ENCODE measurements at places on chromosomes 5 and 9. TPM values are rescaled to one million over a fixed set of nuclear protein-coding genes. Genes with fewer than 3 reads are reported as not detected.

- DNase-seq = no peak
Measured at GRCh38 chr9:86039991-86040860, 59.1 kb downstream of the GOLM1 start.

DNA sequence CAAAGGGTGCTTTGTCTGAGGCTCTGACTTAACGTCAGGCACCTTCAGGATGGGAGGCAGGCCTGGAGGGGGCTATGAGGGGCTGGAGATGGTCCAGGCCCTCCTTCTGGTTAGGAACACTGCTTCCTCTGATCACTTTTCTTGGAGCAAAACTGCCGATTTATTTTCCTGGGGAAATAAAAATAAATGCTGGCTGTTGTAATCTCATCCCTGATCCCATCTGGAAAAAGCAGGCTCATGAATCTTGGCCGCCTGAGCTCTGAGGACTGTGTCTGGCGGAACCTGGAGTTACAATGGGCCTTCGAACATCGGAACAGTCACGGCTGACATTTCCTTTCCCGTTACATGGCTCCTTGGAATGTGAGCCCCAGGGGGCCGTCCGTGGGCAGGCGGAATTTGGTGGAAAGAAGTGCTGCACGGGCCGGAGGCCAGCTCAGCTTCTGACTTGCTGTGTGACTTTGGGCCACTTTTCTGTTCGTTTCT lies 157.8 kb downstream of the RGS3 start:
- DNase-seq = peak; percentile 86

DNA sequence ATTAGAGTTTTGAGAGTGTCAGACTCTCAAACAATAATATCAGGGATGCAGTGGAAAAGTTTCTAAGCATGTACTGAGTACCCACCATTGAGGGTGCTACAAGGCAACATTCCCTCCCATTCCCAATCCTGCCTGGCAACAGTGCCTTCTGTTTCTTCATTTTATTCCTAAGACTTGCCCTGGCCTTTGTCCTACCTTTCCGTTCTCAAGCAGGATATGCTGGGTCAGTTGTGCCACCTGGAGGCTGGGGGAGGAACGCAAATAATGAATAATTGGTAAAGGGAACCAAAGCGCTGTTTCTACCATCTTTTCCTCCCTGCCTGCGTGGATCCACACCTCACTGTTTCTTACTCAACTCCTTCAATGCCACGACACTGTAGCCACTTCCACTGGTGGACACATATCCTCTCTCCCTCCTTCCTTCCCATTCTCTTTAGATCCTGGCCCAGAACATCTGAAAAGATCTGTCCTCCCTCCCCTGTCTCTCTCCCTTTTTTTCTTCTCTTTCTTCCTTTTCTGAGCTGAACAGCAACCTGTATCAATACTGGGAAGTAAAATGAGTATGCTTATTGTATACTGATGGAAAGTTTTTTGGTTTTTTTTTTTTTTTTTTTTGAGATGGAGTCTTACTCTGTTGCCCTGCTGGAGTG lies 149.5 kb downstream of the C9orf152 start:
- no peak for DNase-seq

GRCh38 chr5:117681431-117682254 lies 1107.0 kb upstream of the SEMA6A start:
- no peak for DNase-seq

- no peak for DNase-seq
Measured at GRCh38 chr9:3830291-3830690, 304.5 kb upstream of the RFX3 start.

GRCh38 chr5:57171816-57172465 lies 1.9 kb upstream of the GPBP1 start:
- no peak for DNase-seq

- DNase-seq = no peak
Measured at GRCh38 chr9:16680975-16681651, 189.4 kb downstream of the BNC2 start.

DNA sequence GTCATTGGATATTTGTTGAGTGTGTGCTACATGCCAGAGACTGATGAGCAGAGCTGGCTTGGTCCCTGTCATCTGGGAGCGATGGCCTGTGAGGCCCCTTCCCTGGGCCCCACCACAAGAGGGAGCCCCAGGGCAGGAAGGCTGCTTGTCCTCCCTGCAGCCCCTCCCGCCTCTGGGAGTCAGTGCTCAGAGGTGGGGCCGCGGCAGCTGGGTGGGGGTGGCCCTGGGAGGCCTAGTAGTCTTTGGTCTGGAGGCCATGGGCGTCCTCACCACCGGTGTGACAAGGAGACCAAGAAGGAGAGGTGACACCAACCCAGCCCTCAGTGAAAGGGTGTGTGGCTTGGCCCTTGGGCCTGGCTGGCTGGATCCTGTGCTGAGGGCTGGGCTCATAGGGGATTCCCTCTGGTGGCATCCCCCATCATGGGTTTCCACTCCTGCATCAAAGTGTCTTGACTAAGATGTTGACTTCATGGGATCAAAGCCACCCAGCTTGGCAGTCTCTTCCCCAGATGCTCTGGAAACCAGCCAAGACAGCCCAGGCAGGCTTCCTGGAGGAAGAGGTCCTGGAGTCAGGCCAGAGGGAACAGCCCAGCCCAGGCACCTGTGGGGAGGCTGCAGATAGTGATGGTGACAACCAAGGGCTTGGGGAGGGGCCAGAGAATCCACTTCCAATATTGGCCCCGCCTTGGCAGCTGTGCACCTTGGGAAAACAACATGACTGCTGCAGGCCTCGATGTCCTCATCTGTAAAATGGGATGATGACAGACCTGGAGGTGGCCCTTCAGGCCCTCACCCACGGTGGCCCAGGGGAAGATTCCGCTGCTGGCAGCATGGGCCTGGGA lies 166.7 kb downstream of the GAPVD1 start:
- no peak for DNase-seq

DNA sequence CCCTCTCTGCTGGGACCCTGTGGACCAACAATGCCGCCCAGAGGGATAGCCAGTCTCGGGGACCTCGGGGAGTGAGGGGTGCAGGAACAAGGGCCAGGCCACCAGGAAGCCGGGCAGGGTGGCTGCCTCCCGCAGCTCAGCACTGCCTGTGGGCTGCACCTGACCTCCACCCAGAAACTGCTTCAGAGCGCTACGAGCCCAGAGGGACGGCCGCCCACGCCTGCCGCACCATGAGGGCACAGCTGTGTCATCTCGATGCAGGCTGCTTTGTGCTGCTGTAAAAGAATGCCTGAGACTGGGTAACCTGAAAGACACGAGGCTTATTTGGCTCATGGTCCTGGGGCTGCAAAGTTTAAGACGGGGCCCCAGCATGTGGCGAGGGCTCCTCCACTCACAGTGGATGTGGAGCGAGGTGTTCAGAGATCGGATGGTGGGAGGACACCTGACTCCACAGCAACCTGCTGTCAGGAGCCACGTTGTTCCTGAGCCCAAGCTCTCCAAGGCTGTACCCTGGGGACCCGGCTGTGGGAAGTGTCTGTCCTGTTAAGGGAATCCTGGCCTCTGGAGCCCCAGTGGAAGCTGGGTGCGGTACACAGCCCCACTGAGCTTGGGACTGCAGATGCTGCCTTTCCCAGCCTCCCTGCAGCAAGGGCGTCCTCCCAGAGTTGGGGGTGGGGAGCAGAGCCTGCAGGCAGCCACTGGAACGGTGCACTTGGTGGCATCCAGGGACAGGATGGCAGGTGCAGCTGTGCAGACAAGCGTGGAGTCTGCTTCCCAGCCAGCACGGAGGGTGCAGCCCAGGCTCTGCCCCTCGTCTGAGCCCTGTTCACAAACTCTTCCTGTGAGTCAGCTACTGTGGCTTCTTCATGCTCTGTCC lies 11.8 kb upstream of the ZDHHC11 start:
- no peak for DNase-seq

GRCh38 chr5:177225798-177226197 lies 77.7 kb downstream of the RAB24 start:
- no peak for DNase-seq

- DNase-seq = no peak
Measured at GRCh38 chr5:155461304-155461703, 447.7 kb downstream of the KIF4B start.

- no peak for DNase-seq
Measured at GRCh38 chr5:56152437-56152836, 80.7 kb downstream of the ANKRD55 start.

DNA sequence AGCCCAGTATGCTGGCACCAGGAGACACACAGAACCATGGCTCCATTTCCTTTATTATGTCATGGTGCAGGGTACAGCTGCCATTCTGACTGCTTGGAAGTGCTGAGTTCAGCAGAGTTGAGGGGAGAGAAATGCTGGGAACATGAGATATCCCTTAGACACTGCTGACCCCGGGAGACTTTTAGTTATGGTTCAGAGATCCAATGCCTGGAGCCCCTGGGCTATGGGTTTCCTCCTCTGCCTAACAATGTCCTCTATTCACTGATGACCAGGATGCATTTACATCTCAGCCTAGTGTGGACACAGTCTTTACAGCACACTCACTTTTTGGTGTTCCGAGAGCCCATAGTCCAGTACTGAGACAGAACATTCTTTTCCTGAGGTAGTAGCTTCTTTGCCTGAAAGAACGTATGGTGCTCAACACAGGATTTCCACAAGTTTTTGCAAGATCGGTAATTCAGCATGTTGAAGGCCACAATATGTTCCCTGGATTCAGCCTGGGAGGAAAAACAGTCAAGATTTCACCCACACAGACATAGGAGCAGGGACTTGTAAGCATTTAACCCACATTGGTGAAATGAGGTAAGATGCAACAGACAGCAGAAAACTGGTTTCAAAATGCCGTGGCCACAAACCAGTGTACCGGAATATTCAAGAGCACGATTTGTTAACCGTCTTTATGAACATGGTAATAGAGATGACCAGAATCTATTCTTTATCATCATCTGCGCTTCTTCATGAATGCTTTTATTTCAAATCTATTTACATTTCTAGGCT lies 71.3 kb downstream of the PTPN3 start:
- DNase-seq = no peak

- no peak for DNase-seq
Measured at GRCh38 chr5:142688281-142688989, 2.5 kb upstream of the FGF1 start.

DNA sequence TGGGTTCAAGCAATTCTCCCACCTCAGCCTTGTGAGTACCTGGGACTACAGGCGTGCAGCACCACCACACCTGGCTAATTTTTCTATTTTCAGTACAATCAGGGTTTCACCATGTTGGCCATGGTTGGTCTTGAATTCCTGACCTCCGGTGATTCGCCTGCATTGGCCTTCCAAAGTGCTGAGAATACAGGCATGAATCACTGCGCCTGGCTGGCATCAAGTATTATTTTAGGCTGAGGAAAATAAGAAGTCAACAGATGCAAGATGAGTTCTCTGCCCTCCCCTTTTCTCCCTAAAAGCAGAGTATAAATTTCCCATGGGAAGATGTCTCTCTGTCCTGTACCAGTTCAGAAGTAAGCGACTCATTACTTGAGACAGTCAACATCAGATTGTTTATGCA lies 71.5 kb downstream of the ELAVL2 start:
- DNase-seq = no peak

GRCh38 chr9:99038484-99038820 lies 66.5 kb upstream of the TGFBR1 start:
- DNase-seq = no peak

TLR4 gene
- total RNA-seq = 25.3 TPM

CRAT gene
- 37.4 TPM for total RNA-seq

P4HA2 gene
- 26.9 TPM for total RNA-seq

FOXD4L4 gene
- not detected for total RNA-seq

PCDHAC2 gene
- 2.4 TPM for total RNA-seq

TAF11L5 gene
- total RNA-seq = not detected
